ENCODE measurements at places on chromosomes 12 and 14.

DNA sequence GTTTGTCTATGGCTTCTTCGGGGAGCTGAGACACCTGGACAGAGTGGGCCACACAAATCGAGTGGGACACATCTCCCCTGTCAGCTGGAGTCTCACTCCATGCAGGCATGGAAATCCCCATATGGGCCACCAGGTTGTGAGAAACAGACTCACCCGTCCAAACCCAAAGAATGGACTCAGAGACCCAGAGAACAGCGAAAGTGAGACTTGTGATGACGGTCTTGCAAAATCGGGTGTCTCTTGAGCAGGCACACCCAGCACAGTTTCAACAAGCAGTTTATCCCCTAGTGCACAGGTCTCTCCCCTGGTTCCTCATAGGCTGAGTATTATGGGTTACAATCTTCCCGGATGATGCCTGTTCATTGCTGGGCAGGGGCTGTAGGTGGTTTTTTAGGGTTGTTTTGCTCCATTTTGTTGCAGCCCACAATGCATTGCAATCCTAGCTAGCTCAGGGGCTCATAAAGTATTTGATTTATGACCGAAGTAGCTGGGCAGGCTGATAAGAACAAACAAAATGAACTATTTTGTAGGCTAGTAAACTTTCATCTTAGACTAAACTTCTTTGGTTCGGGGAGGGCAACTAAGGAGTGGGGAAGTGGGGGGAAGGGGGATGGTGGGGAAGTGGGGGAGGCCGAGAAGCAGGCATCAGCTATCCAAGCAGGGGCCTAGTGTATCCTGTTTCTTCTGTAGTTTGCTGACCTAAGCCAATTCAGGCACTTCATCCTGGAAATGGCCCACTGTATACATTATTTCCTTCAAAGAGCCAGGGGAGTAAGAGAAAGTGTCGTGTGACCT is 45.3 kb downstream of the IQSEC3 start:
- no peak for DNase-seq

- DNase-seq: no peak
Observed at GRCh38 chr12:131370791-131371347, 340.0 kb upstream of the SFSWAP start.

GRCh38 chr14:101491841-101492240 is 69.5 kb upstream of the DIO3 start:
- no peak for DNase-seq

DNA sequence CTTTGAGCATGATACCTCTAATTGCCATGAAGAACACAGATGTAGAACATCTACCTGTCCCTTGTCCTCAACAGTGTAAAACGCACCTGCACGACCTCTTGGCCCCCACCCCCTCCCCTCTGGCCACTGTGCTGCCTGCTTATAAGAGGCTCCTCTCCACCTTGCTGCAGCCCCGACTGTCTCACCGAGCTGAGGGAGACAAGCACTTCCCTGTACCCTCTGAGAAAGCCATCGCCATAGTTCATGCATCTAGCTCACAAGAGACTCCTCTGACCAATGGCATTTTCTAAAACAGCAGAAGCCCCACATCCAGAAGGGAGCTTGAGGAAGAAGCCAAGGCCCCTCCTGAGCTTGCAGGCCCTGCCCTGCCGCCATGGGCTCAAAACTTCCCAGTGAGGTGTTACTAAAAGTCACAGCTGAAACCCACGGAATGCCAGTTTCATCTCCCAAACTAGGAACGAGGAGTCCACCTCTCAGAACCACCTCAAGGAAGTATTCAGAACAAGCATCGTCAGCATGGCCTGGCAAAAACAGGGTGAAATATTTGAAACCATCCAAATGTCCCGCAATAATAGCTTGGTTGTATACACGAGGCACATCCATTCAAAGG is 21.5 kb upstream of the ANO2 start:
- DNase-seq: no peak

- no peak for DNase-seq
Observed at GRCh38 chr12:64621257-64621942, 11.1 kb downstream of the RASSF3 start.

- DNase-seq: no peak
Observed at GRCh38 chr14:101775826-101776225, 14.3 kb downstream of the PPP2R5C start.

DNA sequence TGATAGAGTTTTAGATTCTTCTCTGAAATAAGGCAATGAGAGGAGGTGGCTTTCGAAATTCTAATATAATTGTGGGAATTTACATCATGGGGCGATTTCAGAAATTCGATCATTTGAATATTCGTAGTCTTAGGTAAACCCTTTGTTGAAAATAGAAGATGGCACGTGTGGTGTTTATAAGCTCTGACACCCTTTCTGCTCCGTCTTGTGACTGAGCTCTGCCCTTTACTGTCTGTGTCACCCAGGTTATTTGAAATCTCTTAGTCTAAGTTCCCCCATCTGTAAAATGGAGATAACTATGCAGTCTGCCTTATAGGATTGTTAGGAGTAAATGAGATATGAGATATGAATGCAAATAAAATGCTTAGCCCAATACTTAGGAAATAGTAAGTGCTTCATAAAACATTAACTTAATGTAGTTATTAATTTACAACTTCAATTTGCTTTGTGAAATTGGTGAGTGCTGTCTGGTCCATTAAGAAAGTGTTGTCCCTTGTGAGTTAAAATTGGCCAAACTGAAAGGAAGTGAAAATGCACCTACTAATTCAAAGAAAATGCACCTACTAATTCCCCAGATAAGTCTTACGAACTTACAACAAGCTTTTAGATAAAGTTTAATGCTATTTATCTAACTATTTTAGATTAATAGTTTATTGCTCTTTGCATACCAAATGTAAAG is 1.5 kb downstream of the BMAL2 start:
- DNase-seq: no peak

DNA sequence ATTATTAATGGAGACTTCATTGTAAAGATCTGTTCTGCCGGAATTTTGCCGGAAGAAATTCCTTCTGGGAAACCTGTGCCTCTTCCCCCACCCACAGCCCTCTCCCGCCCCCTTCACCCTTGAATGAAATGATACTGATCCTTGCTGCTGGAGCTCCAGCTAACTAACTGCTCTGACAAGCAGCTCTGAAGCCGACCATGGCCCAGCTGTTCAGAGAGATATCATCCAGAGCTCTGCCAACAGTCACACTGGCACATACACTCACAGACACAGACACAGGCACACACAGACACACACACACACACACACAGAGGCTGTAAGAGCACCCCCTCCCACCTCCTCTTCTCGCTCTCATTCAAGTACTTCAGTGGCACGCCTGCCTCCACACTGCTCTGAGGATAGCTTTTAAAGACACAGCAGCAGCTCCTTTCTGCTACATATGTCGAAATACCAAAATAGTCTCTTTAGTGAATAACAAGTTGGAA is 88.6 kb downstream of the R3HDM2 start:
- no peak for DNase-seq

GRCh38 chr14:96297000-96297399 is 41.0 kb downstream of the BDKRB1 start:
- no peak for DNase-seq

DNA sequence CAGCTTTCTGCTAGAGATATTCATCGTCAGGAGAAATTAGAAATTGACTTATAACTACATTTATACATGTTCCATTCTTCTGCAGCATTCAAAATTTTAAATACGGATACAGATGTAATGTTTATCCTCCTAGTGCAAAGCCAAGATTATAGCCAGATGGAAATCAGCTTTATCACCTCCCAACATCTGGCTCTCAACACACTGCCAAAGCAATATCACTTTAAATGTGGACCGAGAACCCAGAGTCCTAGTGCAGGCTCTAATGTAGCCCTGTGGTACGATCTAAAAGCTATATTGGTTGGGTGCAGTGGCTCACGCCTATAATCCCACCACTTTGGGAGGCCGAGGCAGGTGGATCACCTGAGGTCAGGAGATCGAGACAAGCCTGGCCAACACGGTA is 6.5 kb downstream of the MLH3 start:
- no peak for DNase-seq

GRCh38 chr12:32049956-32050355 is 56.7 kb upstream of the BICD1 start:
- DNase-seq: no peak

DNA sequence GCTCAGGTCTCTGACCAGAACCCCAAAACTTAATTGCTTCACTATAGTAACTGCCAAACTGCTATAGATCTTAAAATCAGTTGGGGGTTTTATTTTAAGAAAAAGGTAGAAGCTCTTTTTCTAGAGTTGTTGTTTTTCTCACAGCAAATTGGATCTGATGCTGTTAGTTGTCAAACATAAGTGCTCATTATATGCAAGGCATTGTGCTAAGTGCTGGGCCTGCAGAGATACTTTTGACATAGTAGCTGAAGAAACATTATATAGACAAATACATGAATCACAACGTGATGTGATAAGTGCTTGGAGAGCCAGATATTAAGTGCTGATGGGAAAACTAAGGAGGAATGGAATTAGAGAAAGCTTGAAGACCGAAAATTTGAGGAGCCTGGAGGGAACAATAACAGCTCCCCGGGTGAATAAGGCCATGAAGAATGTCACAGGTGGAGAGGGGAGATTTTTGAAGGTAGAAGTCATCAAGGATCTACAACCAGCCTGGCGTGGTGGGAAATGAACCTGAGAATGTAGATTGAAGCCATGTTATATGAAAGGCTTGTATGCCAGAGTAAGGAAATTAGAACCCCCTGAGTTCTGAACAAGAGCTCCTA is 126.5 kb downstream of the DYRK2 start:
- DNase-seq: no peak

- no peak for DNase-seq
Observed at GRCh38 chr12:109822951-109823411, 10.2 kb downstream of the TRPV4 start.

DNA sequence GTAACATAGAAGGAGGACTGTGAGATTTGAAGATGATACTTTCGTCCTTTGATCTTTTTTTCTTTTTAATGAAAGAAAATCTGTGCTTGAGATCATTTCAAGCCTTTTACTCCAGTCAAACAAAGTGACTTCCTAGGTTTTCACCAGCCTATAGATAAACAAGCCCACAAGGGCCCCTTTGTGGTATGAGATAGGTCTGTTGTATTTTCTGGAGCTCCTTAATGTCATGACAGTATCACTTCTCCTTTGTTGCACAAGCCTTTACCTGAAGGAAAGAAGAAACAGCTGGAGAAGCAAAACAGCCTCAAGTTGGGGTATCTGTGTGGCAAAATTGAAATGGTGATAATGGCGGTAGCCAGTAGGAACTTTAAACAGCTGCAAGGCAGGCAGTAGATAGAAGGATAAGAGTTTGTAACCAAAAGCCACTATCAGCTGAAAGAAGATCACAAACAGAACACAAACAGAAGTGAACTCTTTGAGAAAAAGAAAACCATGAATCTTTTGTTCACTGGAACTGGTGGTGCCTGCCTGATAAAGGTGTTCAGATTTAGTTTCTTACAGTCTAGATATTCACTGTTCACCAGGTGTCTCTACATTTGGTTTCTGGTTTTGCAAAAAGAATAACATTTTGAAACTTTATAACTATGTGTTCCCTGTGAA is 96.8 kb downstream of the LGR5 start:
- DNase-seq: no peak
